Activated naive CD4-positive, alpha-beta T cell treated with anti-CD3 and anti-CD28 coated beads, Interleukin-2, amount 10 ng/mL, durations not matched to agents 7 days and 5 days (primary cell): ENCODE measurements at places on chromosomes 6 and 20.

GRCh38 chr6:142700671-142701312 is 244.2 kb downstream of the HIVEP2 start:
- no peak overlapping the region for H3K27ac ChIP-seq
- peaks cover under 1% of the 10 kb centered on the region for H3K4me1 ChIP-seq
- no peak for DNase-seq
- H3K27me3 ChIP-seq, result no peaks in the 10 kb centered on the region
- no peaks in the 10 kb centered on the region for H3K36me3 ChIP-seq
- no peak overlapping the region for H3K4me3 ChIP-seq

- peaks cover 21% of the 10 kb centered on the region for H3K4me1 ChIP-seq
- H3K36me3 ChIP-seq, result no peaks in the 10 kb centered on the region
- no peak overlapping the region for H3K4me3 ChIP-seq
- peak; percentile 14 for DNase-seq
Measured at GRCh38 chr6:40395066-40395697, 192.0 kb downstream of the LRFN2 start.

DNA sequence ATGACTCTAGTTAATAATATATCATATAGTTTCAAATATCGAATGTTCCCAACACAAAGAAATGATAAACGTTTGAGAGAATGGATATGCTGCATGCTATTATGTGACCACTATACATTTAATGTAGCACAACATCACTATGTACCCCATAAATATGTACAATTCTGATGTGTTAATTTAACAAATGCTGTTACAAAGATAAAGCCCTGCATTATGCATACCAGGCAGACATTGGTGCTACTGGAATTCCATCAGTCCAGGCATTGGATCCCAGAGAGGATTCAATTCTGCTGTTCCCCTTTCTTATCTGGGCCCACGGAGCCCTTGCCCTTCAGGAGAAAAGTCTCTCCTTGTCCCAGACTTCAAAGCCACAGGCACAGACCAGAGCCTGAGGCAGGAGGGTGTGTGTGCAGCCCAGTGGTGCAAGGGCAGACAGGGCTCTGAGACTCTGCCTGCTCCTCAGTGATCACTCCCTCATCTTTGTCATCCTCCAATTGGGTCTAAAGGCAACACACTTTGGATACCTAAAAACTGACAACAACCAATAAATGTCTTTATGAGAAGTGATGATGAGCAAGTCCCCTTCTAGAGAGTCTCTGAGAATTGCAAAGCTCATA is 45.2 kb downstream of the PSMG4 start:
- no peak for DNase-seq
- H3K27ac ChIP-seq, result no peak overlapping the region
- no peaks in the 10 kb centered on the region for H3K27me3 ChIP-seq
- no peaks in the 10 kb centered on the region for H3K36me3 ChIP-seq

DNA sequence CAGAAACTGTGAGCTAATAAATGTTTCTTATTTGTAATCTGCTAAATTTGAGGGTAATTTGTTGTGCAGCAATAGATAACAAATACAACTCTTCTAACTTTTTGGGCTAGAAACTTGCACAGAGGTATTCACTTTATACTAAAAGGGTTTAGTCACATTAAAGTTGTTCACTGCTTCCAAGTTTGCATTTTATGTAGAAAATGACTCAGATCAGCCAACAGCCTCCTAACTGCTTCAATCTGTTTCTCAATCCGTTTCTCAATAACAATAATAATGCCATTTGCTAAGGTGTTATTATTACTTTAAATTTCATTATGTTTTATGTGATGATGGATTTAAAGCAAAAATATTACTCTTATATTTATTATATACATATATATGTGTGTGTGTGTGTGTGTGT is 213.9 kb downstream of the CENPW start:
- no peaks in the 10 kb centered on the region for H3K27me3 ChIP-seq
- H3K4me1 ChIP-seq, result no peaks in the 10 kb centered on the region
- H3K4me3 ChIP-seq, result no peak overlapping the region
- DNase-seq, result no peak
- H3K27ac ChIP-seq, result no peak overlapping the region

DNA sequence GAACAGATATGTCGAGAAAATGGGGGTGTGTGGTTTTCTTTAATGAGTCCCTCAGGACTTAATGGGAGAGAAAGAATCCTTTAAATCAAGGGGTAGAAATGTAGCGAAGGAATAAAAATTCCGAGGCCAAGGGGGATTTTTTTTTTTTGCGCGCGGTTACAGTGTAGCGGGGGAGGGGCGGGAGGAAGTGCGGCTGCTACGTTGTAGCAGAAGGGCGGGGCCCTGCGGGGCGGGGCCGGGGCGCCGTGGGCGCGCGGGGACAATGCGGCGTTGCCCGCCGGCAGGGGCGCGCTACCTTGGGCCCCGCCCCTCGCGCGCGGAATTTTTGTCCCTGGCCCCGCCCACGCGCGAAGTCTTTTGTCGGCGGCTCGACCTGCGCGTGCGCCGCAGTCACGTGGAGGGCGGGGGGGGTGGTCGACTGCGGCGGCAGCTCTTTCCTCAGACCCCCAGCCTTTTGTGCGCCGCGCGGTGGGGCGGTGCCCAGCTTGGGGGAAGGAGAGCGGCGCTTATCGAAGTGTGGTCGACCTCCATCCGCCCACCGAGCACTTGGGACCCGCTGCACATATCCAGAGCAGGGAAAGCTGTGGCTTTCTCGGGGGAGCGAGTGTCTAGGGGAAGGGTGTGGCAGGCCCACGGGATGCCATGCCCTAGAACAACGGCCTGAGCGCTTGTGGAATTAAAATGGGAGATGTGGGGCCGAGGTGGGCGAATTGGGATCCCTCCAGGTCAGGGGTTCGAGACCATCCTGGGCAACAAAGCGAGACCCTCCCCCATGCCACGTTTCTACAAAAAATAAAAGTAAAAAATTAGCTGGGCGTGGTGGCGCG is 1.3 kb downstream of the TUBB start:
- peak overlapping the region; percentile 92 for H3K27ac ChIP-seq
- peaks cover 64% of the 10 kb centered on the region for H3K4me1 ChIP-seq
- H3K36me3 ChIP-seq, result peaks cover 63% of the 10 kb centered on the region
- H3K27me3 ChIP-seq, result no peaks in the 10 kb centered on the region
- peak overlapping the region; percentile 88 for H3K4me3 ChIP-seq

DNA sequence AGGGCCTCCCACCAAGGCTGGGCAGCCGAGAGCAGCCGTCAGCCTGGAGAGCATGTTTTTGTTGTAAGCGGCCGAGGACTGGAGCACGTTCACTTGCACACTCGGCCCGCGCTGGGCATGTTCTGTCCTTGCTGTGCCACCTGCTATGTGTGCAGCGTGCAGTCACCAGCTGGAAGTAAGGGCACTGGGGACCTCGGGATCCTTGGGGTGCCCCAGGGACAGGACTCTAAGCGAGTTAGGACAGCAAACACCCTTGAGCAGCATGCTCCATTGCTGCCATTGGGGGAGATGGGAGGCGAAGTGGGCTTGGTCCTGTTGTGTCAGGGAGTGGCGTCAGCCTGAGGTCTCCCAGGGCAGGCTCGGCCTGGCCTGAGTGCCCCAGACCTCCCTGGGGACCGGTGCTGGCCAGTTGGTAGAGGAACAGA is 18.6 kb downstream of the DYNLT1 start:
- H3K27me3 ChIP-seq, result no peaks in the 10 kb centered on the region
- peaks cover 10% of the 10 kb centered on the region for H3K4me1 ChIP-seq
- H3K4me3 ChIP-seq, result no peak overlapping the region
- H3K27ac ChIP-seq, result no peak overlapping the region

GRCh38 chr6:11975353-11975977 is 36.6 kb upstream of the HIVEP1 start:
- peaks cover 4% of the 10 kb centered on the region for H3K27me3 ChIP-seq
- H3K4me1 ChIP-seq, result peaks cover 24% of the 10 kb centered on the region
- H3K4me3 ChIP-seq, result no peak overlapping the region
- H3K27ac ChIP-seq, result peak overlapping the region; percentile 7
- H3K36me3 ChIP-seq, result no peaks in the 10 kb centered on the region

GRCh38 chr6:47034421-47034820 is 7.7 kb downstream of the ADGRF1 start:
- no peak for DNase-seq
- H3K4me1 ChIP-seq, result no peaks in the 10 kb centered on the region
- no peak overlapping the region for H3K27ac ChIP-seq
- no peaks in the 10 kb centered on the region for H3K27me3 ChIP-seq

DNA sequence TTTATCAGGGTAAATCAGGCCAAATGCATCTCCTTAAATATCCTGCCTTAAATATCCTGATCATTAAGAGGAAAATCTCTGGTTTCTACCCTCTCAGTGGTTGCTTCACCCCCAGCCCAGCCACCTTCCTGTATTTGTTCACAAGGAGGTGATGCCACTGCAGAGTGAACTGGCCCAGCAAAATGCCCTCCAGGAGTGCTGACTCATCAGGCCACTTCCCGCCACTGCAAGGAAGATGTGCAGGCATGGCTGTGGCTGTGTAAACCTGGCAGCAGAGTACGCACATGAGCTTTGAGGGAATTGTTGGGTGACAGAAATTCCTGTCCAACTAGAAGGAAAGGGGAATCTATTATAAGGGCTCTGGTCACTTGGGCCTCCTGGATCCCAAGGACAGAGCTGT is 13.8 kb downstream of the NQO2 start:
- H3K4me3 ChIP-seq, result no peak overlapping the region
- peaks cover 74% of the 10 kb centered on the region for H3K36me3 ChIP-seq
- DNase-seq, result no peak

- H3K4me3 ChIP-seq, result no peak overlapping the region
- no peak overlapping the region for H3K27ac ChIP-seq
- H3K36me3 ChIP-seq, result peaks cover 14% of the 10 kb centered on the region
- DNase-seq, result no peak
- H3K4me1 ChIP-seq, result peaks cover 30% of the 10 kb centered on the region
- no peaks in the 10 kb centered on the region for H3K27me3 ChIP-seq
Measured at GRCh38 chr6:12164508-12164770, 125.7 kb upstream of the EDN1 start.

GRCh38 chr6:140915103-140915502 is 1217.6 kb upstream of the GJE1 start:
- H3K4me1 ChIP-seq, result no peaks in the 10 kb centered on the region
- no peak overlapping the region for H3K4me3 ChIP-seq
- no peak for DNase-seq
- H3K27me3 ChIP-seq, result no peaks in the 10 kb centered on the region
- H3K27ac ChIP-seq, result no peak overlapping the region

DNA sequence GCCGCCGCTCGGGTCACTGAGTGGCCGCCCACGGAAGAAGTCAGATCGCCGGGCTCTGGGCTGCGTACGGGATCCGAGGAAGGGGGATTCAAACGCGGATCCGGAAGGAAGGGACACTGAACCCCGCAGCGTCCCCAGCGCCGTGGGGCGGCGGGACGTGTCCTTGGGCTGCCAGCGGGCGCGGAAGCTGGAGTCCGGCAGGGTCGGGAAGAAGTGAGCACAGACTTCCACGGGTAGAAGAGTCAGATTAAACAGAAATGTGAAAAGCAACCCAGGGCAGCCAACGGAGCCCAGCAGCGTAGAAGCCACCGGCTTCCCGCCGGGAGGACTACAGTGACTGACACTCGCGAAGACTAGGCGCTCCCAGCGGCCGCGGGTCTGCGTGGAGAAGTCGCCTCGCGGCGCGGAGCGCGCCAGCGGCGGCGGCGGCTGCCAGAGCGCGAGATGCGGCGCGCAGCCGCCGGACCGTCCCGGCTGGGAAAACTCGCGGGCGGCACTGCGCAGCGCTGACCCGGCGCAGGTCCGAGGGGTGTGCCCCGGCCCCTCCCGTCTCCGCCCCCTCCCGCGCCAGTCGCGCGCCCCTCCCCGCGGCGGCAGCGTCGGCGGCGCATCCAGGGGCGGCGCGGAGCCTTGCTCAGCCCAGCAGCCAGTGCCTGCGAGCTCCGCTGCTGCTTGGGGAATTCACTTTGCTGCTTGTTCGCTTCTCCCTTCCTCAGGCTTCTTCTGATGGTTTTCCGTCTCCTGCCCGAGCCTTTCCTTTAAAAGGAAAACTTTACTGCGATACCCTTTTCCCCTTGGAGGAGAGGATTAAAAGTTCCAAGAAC is at the start of gene SAMD5:
SAMD5 (plus strand) TSS at position 649 of the 824 bp plus-strand sequence. CDS start 239 bp downstream, outside the sequence.
- H3K27me3 ChIP-seq, result peaks cover 63% of the 10 kb centered on the region
- H3K36me3 ChIP-seq, result no peaks in the 10 kb centered on the region
- no peak for DNase-seq
- peaks cover 15% of the 10 kb centered on the region for H3K4me1 ChIP-seq

DNA sequence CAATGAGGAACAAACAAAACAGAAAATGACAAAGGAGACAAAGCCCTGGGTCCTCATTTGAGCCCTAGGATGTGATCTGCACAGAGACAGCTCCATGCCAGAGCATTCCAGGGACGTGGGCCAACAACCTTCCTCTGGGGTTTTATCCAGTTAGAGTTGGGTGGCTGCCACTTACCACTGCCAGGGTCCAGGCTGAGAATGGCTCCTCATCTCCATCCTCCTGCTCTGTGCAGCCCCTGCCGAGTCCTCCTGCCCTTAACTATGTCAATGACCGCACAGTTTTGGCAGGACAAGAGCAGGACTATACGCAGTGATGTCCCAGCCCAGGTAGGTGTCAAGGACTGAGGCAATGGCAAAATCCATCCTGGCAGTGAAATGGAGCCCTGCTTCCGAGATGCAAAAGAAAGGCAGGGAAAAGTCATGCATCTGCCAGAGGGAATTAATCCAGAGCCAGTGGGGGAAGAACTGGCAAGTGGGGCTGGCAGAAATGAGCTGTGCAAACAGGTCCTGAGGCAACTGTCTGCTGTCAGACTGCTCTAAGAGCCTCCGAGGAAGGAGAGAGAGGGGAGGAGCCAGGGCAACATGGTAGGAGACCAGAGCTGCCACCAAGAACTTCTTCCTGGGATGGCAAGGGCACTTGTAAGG is 449.4 kb downstream of the PTPRT start:
- no peak overlapping the region for H3K4me3 ChIP-seq
- DNase-seq, result no peak
- no peaks in the 10 kb centered on the region for H3K4me1 ChIP-seq
- no peak overlapping the region for H3K27ac ChIP-seq
